Articular chondrocyte of knee joint (primary cell): ENCODE measurements at places on chromosomes 12 and 14. TPM values are rescaled to one million over a fixed set of nuclear protein-coding genes. Genes with fewer than 3 reads are reported as not detected.

The TSPAN11 gene
- total RNA-seq: 6.7 and 11.1 TPM in 2 replicates

The KRT81 gene
- 0.26 TPM in 1 of 2 replicates, not detected in the other for total RNA-seq

The JKAMP gene
- total RNA-seq: 104 and 123 TPM in 2 replicates

The KRT77 gene
- total RNA-seq: not detected in 2 replicates

The HVCN1 gene
- total RNA-seq: 2.2 and 5.1 TPM in 2 replicates

The EIF2S1 gene
- total RNA-seq: 121 and 137 TPM in 2 replicates

The RPAP3 gene
- 21.6 and 21.7 TPM in 2 replicates for total RNA-seq

The CCDC175 gene
- total RNA-seq: not detected in 2 replicates

The SLC5A8 gene
- not detected in 2 replicates for total RNA-seq

The NRL gene
- total RNA-seq: 0.76 and 1.4 TPM in 2 replicates

The PPP1R36 gene
- total RNA-seq: 1.3 and 2.4 TPM in 2 replicates

The TSPAN19 gene
- not detected in 2 replicates for total RNA-seq

The HPD gene
- total RNA-seq: 3.2 and 3.9 TPM in 2 replicates

The BDKRB2 gene
- total RNA-seq: 35.8 and 54.6 TPM in 2 replicates
